Mesendoderm (in vitro differentiated cells): ENCODE measurements at places on chromosomes 3 and 15.

DNA sequence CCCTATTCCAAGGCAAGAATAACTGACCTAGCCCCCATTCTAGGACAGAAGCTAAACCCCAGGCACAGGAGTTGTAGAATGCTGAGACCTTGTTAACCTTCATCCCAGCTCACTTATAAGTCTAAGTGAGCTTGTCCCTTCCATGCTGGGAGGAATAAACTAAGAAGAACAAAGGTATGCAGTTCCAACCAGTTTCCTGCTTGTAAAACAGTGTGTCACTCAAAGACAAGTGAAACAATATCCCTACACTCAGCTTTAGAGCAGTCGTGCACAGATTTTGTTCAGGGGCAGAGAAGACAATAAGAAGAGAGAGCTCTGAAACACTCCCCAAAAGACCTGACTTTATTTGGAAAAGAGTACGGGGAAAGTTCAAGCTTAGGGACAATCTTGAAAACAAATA, 292.1 kb downstream of the CGGBP1 start:
- no peaks in the 10 kb centered on the region for H3K4me1 ChIP-seq
- H3K36me3 ChIP-seq, result no peaks in the 10 kb centered on the region
- DNase-seq, result no peak
- H3K27me3 ChIP-seq, result no peaks in the 10 kb centered on the region
- no peak overlapping the region for H3K27ac ChIP-seq

GRCh38 chr3:46483825-46484224, 14.0 kb upstream of the RTP3 start:
- H3K4me1 ChIP-seq, result peaks cover 2% of the 10 kb centered on the region
- no peak for DNase-seq
- no peaks in the 10 kb centered on the region for H3K36me3 ChIP-seq
- H3K4me3 ChIP-seq, result no peak overlapping the region
- H3K27me3 ChIP-seq, result no peaks in the 10 kb centered on the region
- no peak overlapping the region for H3K27ac ChIP-seq

- peaks cover 3% of the 10 kb centered on the region for H3K4me1 ChIP-seq
- no peaks in the 10 kb centered on the region for H3K36me3 ChIP-seq
- no peaks in the 10 kb centered on the region for H3K27me3 ChIP-seq
- H3K4me3 ChIP-seq, result no peak overlapping the region
Measured at GRCh38 chr3:8490079-8490552, 11.5 kb upstream of the LMCD1 start.

DNA sequence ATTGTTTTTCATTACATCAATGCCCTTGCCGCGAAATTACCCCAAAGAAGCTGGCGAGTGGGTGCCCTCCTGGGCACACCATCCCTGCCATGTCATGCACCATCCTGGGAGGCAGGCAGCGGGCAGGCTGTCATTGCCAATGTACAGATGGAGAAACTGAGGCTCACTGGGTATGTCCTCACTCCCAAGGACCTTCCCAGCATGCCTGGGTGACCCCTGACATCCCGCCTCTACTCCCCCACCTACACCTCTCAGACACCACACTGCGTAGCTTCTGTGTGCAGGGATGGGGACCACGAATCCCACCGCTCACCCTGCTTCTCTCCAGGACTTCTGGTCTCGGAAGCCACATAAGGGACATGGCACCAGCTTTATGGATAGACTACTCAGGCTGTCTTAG, 41.0 kb upstream of the SLC41A3 start:
- no peak overlapping the region for H3K4me3 ChIP-seq
- no peak overlapping the region for H3K27ac ChIP-seq
- no peaks in the 10 kb centered on the region for H3K4me1 ChIP-seq
- no peaks in the 10 kb centered on the region for H3K36me3 ChIP-seq
- DNase-seq, result no peak

- H3K27ac ChIP-seq, result no peak overlapping the region
- H3K27me3 ChIP-seq, result no peaks in the 10 kb centered on the region
- H3K4me3 ChIP-seq, result no peak overlapping the region
- no peak for DNase-seq
- H3K36me3 ChIP-seq, result peaks cover 1% of the 10 kb centered on the region
- H3K4me1 ChIP-seq, result no peaks in the 10 kb centered on the region
Measured at GRCh38 chr15:59205839-59206622, 612 bp upstream of the LDHAL6B start.

GRCh38 chr3:87309601-87310000, 33.2 kb upstream of the POU1F1 start:
- no peak overlapping the region for H3K4me3 ChIP-seq
- H3K36me3 ChIP-seq, result no peaks in the 10 kb centered on the region
- no peaks in the 10 kb centered on the region for H3K27me3 ChIP-seq
- H3K27ac ChIP-seq, result no peak overlapping the region
